Activated CD4-positive, alpha-beta T cell treated with anti-CD3 and anti-CD28 coated beads, Interleukin-2, Interleukin-6, amounts not matched to agents 100 ng/mL and 50 ng/mL, durations not matched to agents 16 hours and 8 hours (primary cell): ENCODE measurements at places on chromosomes 16 and 17.

GRCh38 chr17:34356194-34356593 lies at the start of gene CCL13:
Gene CCL13, plus strand, starts transcription at chr17:34356480. Its CDS starts 47 bp downstream, at chr17:34356527.
- DNase-seq, result no peak

- DNase-seq, result no peak
Measured at GRCh38 chr16:51166091-51166490, 15.0 kb upstream of the SALL1 start.

- peak; percentile 5 for DNase-seq
Measured at GRCh38 chr17:12055889-12056288, 35.2 kb downstream of the MAP2K4 start.

GRCh38 chr17:6651354-6651918 lies at the start of the genes C17orf100 and MED31:
Gene C17orf100, plus strand, starts transcription at chr17:6651762. Its CDS starts 152 bp downstream, at chr17:6651914.
Gene MED31, minus strand, starts transcription at chr17:6651605. Its CDS starts 77 bp downstream, at chr17:6651528.
- DNase-seq, result peak; percentile 98

GRCh38 chr16:73996624-73997339 lies 299.8 kb upstream of the PSMD7 start:
- DNase-seq, result no peak

DNA sequence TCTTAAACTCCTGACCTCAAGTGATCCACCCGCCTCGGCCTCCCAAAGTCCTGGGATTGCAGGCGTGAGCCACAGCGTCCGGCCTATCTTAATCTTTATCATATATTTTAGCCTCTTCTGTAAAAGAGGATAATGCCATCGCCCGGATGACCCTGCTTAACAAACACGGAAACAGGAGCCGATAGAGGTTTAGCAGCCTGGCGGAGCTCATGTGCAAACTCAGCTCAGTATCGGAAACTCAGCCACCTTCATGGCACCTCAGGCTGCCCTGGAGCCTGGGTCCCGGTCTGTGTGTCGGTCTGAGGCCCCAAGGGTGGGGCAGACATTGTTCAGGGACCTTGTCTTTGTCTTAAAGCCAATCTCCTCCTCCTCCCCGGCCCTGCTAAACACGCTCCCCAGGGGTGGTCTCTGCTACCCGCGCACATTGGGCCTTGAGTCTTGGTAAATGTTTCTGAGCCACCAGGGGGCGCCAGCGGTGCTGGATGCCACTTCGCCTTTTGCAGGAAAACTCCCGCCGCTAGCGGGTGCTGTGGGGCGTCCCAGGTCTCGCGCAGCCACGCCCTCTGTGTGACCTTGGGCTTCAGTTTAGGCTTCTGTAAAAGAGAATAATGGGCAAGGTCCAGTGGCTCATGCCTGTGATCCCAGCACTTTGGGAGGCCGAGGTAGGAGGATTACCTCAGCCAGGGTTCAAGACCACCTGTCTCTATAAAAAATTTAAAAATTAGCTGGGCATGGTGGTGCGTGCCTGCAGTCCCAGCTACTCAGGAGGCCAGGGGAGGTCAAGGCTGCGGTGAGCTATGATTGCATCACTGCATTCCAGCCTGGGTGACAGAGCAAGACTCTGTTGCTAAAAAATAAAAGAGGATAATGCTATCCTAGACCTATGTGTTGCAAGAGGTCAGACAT lies 2.7 kb downstream of the CETP start:
- DNase-seq, result peak; percentile 96

GRCh38 chr16:57481421-57481820 lies 4.9 kb downstream of the DOK4 start:
- no peak for DNase-seq

GRCh38 chr17:8857919-8858318 lies 9.6 kb downstream of the PIK3R6 start:
- DNase-seq, result peak; percentile 85

DNA sequence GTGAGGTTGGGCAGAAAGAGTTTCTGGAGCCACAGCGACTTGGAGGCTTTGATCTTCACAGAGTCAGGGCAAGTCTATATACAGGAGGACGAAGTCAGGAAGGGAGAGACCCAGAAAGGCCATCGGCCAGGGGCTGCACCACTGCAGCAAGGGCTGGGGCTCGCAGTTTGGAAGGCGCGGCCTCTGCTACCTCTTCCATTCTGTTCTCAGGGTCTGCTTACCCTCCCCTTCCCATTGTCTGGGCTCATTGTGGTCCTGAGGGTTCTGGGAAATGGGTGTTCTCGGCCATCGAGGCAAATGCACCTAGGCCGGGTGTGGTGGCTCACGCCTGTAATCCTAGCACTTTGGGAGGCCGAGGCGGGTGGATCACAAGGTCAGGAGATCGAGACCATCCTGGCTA lies 16.0 kb downstream of the ST6GALNAC1 start:
- no peak for DNase-seq

DNA sequence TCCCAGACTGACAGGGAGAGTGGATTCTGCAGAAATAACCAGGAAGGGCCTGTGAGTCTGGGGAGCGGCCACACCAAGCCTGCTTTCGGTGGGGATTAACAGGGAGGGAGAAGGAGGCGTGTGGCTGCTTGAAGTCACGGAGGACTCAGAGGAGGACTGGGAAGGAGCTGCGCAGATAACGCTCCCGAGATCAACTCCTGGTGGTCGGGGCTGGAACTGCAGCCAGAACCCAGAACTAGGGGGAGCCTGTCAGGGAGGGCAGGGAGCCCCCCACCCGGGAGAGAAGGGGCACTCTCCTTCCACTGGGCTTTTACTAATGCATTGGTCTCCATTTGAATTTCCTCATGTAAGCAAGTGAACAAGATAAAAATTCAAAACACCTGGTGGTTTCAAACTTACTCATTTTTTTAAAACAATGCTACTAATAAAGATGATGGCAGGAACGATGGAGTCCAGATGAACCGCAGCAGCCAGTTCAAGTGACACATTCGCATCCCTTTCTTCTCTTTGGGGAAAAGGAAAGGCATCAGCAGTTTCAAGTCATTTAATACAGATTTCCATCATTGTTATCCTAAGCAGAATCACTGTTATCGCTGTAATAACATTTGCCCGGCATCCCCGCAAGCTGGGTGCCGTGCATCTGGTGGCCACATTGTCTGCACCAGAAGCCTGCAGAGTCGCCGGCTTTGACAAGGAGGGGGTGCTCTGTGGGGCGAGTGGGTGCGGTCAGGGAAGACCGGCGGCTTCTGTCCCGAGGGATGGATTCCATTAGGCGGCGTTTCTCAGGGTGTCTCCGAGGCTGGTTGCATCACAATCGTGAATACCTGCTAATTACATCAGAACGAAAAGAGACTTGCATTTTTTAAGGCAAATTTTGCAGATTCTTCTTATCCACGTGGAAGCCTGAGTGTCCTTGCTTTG lies 183.0 kb downstream of the FOXL1 start:
- peak; percentile 51 for DNase-seq

DNA sequence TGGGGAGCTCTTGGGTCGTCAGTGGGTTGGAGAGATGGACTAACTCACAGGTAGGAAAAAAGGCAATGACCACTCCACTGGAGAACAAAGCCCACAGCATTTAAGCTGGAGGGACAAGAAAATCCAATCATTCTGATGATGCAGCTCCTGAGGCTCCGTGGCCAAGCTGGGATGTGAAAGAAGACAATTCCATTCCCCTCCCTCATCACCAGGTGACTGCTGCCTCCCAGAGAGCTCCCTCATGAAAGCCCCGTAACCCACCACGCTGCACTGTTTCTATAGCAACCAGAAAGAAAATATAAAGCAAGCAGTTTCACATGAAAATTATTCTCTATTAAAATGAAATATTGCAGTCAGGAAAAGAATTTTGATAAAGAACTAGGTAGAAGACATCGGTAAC lies 15.2 kb downstream of the ANKRD11 start:
- no peak for DNase-seq

GRCh38 chr16:12496866-12497265 lies 306.8 kb downstream of the CPPED1 start:
- DNase-seq, result no peak

- no peak for DNase-seq
Measured at GRCh38 chr16:89572485-89573205, 2.9 kb upstream of the CPNE7 start.

DNA sequence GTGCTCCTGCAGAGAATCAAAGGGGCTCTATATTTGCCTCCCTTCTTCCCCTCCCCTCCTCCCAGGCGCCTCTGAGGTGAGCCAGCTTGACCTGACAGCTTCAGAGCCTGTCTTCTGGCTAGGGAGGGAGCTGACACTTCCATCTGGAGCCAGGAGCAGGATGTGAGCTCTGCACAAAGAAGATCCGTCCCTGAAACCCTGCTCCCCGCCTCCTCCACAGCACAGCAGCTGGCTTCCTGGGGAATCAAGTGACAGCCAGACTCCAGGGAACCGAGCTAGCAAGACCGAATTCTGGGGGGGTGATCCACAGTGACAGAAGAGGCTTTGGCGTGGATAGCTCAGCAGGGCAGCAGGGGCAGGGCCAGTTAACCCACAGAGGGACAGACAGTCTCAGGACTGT lies 37.2 kb downstream of the CCDC182 start:
- DNase-seq, result no peak

DNA sequence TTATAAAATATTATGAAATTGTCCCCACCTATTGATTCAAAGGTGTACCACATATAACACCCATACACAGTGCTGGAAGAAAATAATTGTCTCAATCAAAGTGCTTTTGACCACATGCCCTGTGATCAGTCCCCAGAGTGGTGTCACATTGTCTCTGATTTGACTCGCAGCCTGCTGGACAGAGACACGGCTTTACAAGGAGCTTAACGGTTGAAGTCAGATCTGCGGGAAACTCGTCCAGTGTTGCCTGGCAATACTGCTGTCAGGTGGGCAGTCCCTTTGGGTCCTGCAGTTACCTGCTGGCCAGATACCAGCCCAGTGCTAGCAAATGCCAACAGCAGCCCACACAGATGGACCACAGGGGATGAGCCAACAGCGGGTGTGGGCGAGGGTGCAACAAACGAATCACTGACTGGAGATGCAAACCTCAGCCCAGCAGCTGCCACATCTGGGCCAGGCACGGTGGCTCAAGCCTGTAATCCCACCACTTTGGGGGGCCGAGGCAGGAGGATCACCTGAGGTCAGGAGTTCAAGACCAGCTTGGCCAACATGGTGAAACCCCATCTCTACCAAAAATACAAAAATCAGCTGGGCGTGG lies 26.2 kb upstream of the SSTR2 start:
- DNase-seq, result no peak

- no peak for DNase-seq
Measured at GRCh38 chr17:65195716-65196115, 58.5 kb downstream of the RGS9 start.

- DNase-seq, result no peak
Measured at GRCh38 chr17:30832438-30833124, 815 bp downstream of the ATAD5 start.

- DNase-seq, result peak; percentile 81
Measured at GRCh38 chr16:12573730-12574383, 229.8 kb downstream of the CPPED1 start.

DNA sequence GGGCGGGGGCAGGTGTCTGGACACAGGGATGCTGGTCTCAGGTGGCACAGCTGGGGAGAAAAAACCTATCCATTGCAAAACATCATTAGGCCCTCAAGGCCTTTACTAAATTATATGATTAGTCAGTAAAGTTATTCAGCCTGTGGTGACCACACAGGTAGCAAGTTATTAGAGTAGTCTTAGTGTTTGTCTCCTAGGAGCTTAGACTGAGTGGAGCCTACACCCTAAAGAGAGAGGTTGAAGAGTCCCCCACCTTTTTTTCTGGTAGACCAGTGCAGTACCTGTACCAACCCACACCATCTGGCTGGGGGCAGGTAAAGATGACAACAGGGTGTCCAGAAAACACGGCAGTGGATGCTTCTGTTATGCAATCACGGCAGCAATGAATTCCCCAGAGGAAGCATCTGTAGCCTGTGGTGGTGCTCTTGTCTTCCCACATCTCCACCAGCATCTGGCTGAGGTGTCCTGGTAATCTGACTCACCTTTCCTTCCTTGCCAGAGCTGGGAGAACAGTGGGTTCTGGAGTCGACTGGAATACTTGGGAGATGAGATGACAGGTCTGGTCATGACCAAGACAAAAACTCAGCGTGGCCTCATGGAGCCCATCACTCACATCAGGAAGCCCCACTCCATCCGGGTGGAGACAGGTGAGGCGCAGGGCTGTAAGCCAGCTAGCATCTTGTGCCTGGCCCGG lies 11.0 kb downstream of the MYCBPAP start:
- no peak for DNase-seq

DNA sequence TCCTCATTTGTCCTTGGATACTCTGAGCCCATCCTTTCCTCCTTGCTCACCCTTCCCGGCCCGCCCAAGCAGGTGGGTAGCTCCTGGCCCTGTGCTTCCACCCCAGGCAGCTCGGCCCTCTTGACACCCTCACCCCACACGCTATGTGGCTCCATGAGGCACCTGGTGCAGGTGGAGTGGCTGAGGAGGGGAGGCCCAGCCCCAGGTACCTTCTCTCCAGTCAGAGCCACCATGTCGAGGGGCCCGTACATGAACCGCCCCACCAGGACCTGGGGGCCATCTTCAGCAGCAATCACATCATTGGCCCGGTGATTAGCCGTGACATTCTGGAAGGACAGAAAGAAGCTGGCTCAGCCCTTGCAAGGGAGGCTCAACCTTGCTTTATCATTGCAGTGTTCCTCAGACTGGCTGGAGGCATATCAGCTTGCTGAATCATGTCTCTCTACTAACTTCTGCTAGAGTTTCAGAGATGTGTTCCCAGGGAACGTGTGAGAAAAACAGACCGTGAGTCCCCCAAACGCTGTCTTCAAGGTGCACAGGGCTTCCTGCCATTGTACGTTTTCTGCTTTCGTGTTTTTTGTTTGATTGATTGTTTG lies 20.3 kb downstream of the PIMREG start:
- DNase-seq, result no peak

DNA sequence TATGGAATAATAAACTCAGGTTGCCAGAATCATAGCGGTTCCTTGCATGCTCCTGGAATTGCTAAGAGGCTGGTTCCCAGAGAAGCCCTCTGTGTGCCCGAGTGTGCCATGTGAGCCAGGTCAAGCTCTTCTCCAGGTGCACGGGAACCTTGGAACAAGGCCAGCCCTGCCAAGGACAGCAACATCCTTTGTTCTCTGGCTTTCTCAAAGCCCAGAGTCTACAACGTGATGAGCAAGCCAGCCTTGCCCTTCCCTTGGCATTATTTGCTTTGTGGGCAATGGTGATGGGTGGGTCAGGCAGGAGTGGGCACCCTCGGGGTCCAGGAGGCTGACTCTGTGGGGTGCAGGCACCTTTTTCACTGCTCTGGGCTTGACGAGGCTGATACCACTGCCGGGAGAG lies 14.2 kb upstream of the SEC14L1 start:
- DNase-seq, result no peak

- no peak for DNase-seq
Measured at GRCh38 chr17:2393954-2394749, 6.7 kb downstream of the MNT start.
